ENCODE measurements at places on chromosomes 3 and 15. TPM values are rescaled to one million over a fixed set of nuclear protein-coding genes. Genes with fewer than 3 reads are reported as not detected.

Gene NR2E3
- not detected for total RNA-seq

Gene MRPS11
- 78.0 TPM for total RNA-seq

Gene CPLX3
- 0.17 TPM for total RNA-seq

GRCh38 chr3:20340324-20340928 lies 154.4 kb upstream of the SGO1 start:
- no peak overlapping the region for H3K4me3 ChIP-seq
- no peak overlapping the region for H3K27ac ChIP-seq
- DNase-seq = peak; percentile 48

DNA sequence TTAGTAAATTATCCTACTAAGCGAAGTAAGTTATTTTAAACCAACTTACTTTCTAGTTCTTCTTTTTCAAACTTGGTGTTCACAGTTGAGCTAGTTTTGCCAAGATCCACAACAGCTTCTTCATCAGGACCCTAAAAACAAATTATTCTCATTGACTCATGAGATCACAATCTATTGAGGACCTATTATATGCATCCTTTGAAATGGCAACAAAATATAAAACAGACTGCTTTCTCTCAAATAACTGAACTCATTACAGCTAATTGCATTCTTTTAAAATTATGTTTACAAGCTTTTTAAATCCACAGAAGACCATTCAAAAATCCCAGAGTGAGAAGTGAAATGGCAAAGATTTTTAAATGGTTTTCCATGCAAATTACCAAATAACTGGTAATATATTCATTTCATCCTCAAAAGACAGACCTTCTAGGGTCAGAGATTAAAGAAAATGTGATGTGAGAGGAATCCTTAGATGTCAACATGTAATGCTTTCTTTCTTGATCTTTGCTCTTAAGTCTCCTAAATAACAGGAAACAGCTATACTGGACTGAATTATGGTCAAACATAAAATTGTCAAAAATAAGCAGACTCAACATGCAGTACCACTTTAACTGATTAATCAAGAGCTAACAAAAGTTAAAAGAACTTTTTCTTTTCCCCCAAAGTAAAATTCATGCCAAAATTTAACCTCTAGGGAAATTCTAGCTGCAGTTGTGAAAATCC lies 31.7 kb downstream of the SLC4A7 start:
- H3K4me3 ChIP-seq = no peak overlapping the region
- H3K36me3 ChIP-seq = peaks cover 15% of the 10 kb centered on the region
- peaks cover 33% of the 10 kb centered on the region for H3K4me1 ChIP-seq
- no peak for DNase-seq

GRCh38 chr3:15638891-15639262 lies 37.3 kb downstream of the BTD start:
- no peak overlapping the region for H3K27ac ChIP-seq
- peaks cover 3% of the 10 kb centered on the region for H3K36me3 ChIP-seq
- no peak for DNase-seq
- H3K27me3 ChIP-seq = no peaks in the 10 kb centered on the region
- no peak overlapping the region for H3K4me3 ChIP-seq

DNA sequence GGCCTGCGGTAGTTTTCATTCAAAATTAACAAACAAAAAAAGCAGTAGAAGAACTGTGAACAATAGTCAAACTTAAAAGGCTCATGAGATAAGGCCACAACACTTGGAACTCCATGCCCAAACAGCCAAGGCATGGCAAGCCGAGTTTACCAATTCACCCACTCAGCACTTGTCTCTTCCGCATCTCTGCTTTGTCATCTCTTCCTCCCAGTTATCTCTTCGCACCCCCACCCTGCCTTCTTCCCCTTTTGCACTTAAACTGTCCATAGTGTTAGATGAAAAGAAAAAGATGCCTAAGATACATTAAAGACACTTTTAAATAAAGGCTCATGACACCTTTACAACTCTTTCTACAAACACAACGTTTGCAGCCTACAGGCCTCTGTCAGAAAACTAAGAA lies 11.1 kb downstream of the TLE3 start:
- no peak overlapping the region for H3K4me3 ChIP-seq
- no peak overlapping the region for H3K27ac ChIP-seq

GRCh38 chr3:73405853-73406252 lies 218.9 kb downstream of the PDZRN3 start:
- no peaks in the 10 kb centered on the region for H3K27me3 ChIP-seq
- H3K4me3 ChIP-seq = no peak overlapping the region
- H3K4me1 ChIP-seq = no peaks in the 10 kb centered on the region
- no peak for DNase-seq
- no peak overlapping the region for H3K27ac ChIP-seq

- H3K27me3 ChIP-seq = no peaks in the 10 kb centered on the region
- no peak for DNase-seq
- no peak overlapping the region for H3K4me3 ChIP-seq
- H3K36me3 ChIP-seq = no peaks in the 10 kb centered on the region
- no peak overlapping the region for H3K27ac ChIP-seq
Observed at GRCh38 chr3:175208326-175208725, 349.2 kb downstream of the NAALADL2 start.

GRCh38 chr3:11661827-11662226 lies 18.1 kb upstream of the VGLL4 start:
- peaks cover 2% of the 10 kb centered on the region for H3K27me3 ChIP-seq
- DNase-seq = no peak
- no peaks in the 10 kb centered on the region for H3K36me3 ChIP-seq

DNA sequence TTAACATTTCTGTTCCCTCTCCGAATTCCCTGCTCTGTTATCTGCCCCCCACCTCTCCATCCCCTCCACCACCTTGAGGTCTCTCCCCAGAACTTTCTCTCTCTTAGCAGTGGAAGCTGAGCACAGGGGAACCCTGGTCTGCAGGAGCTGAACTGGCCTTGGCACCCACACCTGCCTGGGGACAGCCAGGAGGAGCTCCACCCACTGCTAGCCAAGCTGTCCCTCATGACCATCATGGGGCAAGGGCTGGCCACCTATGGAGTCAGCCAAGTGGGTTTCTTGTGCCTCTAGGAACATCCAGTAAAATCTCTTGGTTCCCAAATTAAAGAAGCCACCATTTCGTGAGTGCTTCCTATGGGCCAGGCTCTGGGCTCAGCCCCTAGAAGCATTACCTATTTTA lies 276.4 kb upstream of the TLE3 start:
- H3K27me3 ChIP-seq = peaks cover 39% of the 10 kb centered on the region
- no peak for DNase-seq
- no peak overlapping the region for H3K27ac ChIP-seq

DNA sequence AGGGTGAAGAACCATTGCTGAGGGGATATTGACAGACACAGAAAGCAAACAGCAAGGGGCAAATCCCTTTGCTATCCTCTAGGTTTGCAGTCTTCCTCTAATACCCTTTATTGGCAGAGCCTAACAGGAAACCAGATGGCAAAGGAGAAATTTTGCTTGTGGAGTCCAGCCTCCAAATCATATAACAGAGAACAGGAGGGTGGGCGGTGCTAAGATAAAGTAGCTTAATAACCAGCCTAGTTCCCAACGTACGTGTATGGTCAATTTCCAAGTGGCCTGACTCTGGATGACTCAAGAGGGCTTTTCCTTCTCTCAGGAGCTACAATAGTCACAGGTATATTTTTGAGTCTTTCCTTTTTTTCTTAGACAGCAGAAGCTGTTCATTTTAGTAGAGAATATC lies 404.5 kb downstream of the PDCD6IP start:
- H3K27ac ChIP-seq = no peak overlapping the region
- no peaks in the 10 kb centered on the region for H3K27me3 ChIP-seq
- no peaks in the 10 kb centered on the region for H3K4me1 ChIP-seq

- no peak overlapping the region for H3K27ac ChIP-seq
- no peak for DNase-seq
- no peaks in the 10 kb centered on the region for H3K4me1 ChIP-seq
Observed at GRCh38 chr15:93965304-93965908, 266.0 kb upstream of the MCTP2 start.

DNA sequence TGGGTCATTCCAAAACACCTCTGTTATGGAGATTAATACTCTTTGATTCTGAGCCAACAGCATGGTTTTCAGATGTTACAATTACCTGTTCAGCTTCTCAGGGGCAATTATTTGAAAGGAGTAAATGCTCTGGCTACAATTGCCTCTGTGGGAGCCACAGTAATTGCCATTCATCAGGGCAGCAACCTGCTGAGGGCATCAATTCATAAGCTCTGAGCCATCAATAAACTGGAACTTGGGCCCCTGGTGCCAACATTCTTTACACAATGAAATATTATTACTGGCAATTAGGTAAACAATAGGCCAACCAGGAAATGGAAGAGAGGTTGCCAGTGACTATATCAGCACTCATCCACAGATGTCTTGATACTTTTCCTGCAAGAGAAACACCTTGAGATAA lies 660.8 kb downstream of the MECOM start:
- H3K36me3 ChIP-seq = no peaks in the 10 kb centered on the region
- no peaks in the 10 kb centered on the region for H3K27me3 ChIP-seq
- no peak overlapping the region for H3K4me3 ChIP-seq
- H3K4me1 ChIP-seq = no peaks in the 10 kb centered on the region
- no peak for DNase-seq
